Neural crest cell (in vitro differentiated cells): ENCODE measurements at places on chromosomes 2 and 18. TPM values are rescaled to one million over a fixed set of nuclear protein-coding genes. Genes with fewer than 3 reads are reported as not detected.

GRCh38 chr18:13791181-13791580, 32.8 kb upstream of the MC5R start:
- no peaks in the 10 kb centered on the region for H3K4me1 ChIP-seq
- H3K36me3 ChIP-seq, result no peaks in the 10 kb centered on the region
- no peak for DNase-seq
- peaks cover 34% of the 10 kb centered on the region for H3K27me3 ChIP-seq

The DSC3 gene
- 0.09 and 0.16 TPM in 2 replicates for total RNA-seq

GRCh38 chr2:220583725-220584124, 956.3 kb downstream of the SLC4A3 start:
- no peaks in the 10 kb centered on the region for H3K36me3 ChIP-seq
- H3K4me3 ChIP-seq, result no peak overlapping the region
- H3K27ac ChIP-seq, result no peak overlapping the region
- H3K27me3 ChIP-seq, result peaks cover 14% of the 10 kb centered on the region

GRCh38 chr2:241096979-241097378, 5.1 kb downstream of the MTERF4 start:
- H3K4me1 ChIP-seq, result peaks cover 15% of the 10 kb centered on the region
- no peak overlapping the region for H3K27ac ChIP-seq
- H3K27me3 ChIP-seq, result no peaks in the 10 kb centered on the region
- H3K36me3 ChIP-seq, result peaks cover 7% of the 10 kb centered on the region
- DNase-seq, result no peak

DNA sequence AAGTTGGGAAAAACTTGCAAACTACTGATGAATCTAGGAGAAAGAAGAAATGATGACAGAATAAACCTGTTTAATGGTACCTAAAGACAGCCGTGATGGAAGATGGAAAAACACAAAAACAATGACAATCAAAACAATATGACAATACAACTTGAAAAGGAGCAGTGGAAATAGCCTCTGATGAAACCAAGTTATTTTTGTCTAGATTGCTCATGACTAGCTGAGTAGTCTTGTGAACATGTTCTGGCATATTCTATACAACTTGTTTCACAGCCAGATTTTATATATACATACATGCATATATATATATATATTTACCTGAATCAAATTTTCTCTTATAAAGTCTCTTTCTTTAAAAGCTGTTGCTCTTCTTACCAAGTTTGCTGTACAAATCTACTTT, 439.1 kb downstream of the TGIF1 start:
- no peak overlapping the region for H3K27ac ChIP-seq
- no peak for DNase-seq
- H3K36me3 ChIP-seq, result no peaks in the 10 kb centered on the region
- H3K4me1 ChIP-seq, result peaks cover 5% of the 10 kb centered on the region
- no peak overlapping the region for H3K4me3 ChIP-seq

The SESTD1 gene
- total RNA-seq, result 98.2 and 99.7 TPM in 2 replicates

The PRKAG3 gene
- not detected in 2 replicates for total RNA-seq
